ENCODE measurements at places on chromosomes 2 and 18.
A peak's percentile ranks its signal among the peaks of the same experiment; 100 is the strongest.

DNA sequence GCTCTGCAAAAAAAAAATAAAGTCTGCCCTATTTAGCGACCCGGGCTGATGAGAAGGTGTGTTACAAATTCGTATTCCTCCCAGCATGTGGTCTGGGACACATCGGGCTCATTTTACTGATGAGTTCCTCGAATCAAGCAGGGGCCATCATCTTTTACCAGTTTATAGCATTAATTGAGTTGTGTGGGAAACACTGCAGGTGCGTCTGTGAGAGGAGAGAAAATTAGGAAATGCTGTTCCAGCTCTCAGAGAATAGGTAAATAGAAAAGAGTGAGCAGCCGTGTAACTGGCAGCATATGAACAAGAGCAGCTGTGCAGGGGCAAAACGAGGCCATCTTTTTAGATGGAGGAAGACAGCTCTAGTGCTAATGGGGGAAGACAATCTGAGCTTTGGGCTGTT, 216.7 kb downstream of the SETBP1 start:
- DNase-seq, result no peak

DNA sequence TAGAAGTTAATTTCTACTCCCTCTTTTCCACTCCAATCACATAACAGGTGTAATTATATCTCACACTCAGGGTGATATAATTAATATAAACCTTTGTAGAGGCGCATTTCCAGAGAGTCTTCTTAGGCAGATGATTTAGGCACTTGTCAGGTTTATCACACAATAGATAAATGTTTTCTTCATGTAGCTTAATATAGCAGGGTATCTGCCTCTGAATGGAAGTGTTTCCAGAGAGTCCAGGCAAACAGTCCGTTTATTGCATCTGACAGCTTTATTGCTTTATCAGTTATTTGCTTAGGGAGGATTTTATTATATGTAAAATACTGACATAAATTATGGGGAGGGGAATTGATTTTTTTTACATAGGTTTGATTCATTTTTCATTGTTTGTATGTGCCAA, 766.3 kb downstream of the SLC4A3 start:
- no peak for DNase-seq

DNA sequence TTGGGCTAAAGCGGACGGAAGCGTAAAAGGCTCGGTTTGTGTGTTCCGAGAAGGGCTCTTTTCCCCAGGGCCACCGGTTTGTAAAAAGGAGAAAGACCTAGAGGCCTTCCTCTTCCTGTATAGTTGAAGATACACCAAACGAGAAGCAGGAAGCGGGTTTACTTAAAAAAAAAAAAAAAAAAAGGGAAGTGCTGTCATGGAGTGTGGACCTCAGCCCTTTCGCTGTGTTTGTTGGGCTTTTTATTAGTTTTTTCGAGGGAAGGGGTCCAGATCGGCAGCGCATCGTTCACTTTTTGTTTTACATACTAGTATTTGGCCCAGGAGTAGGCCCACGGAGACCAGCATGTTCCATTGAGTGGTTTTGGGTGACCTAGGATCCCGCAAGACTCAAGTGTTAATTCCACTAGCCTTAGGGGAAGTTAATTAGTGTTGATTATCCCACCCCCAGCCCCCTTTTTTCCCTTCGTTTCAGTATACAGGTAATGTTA, 676 bp downstream of the ACTR2 start:
- DNase-seq, result peak; percentile 62

GRCh38 chr2:238166391-238167343, 7.9 kb downstream of the ERFE start:
- DNase-seq, result no peak

GRCh38 chr2:110929528-110929927, 191.2 kb upstream of the BCL2L11 start:
- no peak for DNase-seq

- DNase-seq, result no peak
Observed at GRCh38 chr2:6977113-6977741, 60.0 kb downstream of the RNF144A start.

DNA sequence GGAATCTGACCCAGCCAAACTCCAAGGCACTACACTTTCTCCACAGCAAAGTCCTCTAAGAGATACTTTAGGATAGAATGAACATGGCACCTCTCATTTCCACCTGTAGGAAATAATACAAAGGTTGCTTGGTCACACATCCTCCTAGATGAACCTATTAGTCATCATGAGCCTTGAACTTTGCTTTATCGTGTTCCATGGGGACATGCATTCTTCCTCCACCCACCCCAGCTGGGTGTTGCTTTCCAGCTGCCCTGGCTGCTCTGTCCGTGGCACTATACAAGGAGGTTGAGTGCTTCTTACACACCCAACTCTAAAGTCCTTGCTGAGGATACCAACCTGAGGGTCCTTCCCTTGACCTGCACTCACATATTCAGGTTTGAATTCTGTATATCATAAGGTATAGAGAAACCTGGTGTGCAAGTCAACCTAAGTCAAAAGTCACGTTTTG, 52.7 kb downstream of the SPRED2 start:
- no peak for DNase-seq

DNA sequence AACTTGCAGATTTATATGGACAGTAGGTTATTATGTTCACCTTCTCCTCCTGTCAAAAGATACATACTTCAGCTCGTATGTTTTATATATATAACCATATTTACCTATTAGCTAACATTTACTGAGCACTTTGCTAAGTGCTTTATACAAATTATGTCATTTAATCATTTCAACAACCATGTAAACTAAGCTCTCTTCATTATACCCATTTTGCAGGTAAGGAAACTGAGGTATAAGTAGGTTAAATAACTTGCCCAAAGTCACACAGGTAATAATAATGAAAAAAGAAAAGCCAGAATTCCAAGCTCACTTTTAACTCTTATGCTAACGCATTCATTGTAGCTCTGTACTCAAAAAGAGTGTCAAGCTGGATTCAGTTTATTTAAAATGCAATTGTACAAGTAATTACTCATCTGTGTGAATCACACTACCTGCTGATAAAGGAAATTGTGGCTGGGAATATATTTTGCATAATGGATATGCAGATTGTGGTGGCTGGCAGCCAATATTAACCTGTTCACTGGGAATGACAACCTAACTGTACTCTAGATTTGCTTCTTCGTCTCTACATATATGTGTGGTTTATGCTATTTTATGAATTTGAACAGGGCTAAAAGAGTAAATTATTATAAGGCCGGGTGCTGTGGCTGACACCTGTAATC, 20.6 kb downstream of the SLC16A14 start:
- no peak for DNase-seq
